Hepatocyte (in vitro differentiated cells): ENCODE measurements at places on chromosomes 16 and 17. TPM values are rescaled to one million over a fixed set of nuclear protein-coding genes. Genes with fewer than 3 reads are reported as not detected.

C17orf78 gene
- 0.64 TPM in 1 of 2 replicates, not detected in the other for total RNA-seq

XYLT1 gene
- 12.5 and 13.7 TPM in 2 replicates for total RNA-seq

HBA2 gene
- total RNA-seq, result not detected in 2 replicates

FOXN1 gene
- total RNA-seq, result not detected in 2 replicates

DNA sequence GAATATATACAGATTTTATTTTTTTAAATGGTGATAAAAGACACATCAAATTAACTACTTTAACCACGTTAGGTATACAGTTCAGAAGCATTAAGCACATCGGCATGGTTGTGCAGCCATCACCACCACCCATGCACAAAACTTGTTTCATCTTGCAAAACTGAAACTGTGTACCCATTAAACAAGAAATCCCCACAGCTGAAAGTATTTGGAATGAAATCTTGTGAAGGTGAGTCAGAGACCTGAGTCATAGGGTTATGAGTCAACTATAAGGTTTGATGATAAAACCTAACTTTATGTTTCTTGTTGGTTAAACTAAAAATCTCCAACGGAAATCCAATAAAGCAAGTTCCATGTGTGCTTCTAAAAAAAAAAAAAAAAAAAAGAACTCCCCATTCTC, 561.6 kb upstream of the PSMD7 start:
- no peaks in the 10 kb centered on the region for H3K4me1 ChIP-seq
- H3K27me3 ChIP-seq, result no peaks in the 10 kb centered on the region
- DNase-seq, result peak; percentile 29
- H3K4me3 ChIP-seq, result no peak overlapping the region

DNA sequence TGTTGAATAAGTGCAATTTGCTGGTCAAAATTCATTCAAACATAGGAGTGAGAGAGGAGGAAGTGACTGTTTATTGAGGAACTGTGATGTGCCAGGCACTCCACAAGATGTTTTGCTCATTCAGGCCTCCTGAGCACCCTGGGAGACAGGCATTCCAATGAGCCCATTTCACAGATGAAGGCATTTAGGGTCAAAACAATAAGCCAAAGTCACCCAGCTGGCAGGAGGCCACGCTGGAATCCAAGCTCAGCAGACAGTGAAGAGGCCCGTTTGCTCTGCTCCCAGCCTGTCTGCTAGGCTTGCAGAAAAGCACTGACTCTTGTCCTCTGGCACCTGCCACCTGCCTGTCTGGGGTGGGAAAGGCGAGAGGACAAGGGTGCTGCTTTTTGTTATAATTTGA, 10.1 kb upstream of the SLC25A39 start:
- DNase-seq, result no peak
- H3K27me3 ChIP-seq, result no peaks in the 10 kb centered on the region
- H3K27ac ChIP-seq, result no peak overlapping the region
- no peaks in the 10 kb centered on the region for H3K36me3 ChIP-seq
- no peak overlapping the region for H3K4me3 ChIP-seq

DNA sequence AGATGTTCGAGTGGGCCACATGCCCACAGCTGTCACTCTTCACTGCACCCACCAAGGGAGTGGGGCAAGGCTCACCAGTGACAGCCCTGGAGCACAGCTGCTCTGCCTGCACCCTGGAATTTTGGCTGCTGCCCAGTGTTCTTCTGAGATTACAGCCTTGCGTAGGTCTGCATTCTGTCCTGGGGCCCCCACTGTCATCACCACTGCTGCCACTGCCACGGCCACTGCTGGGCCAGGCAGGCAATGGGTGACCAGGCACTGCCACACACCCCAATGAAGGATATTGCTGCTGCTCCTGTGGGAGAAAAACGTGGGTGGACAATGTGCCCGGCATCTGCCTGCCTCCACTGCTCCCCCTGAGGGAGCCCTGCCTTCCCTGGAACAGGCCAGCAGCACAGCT, 1717.0 kb downstream of the TP53TG3F start:
- no peak for DNase-seq
- no peaks in the 10 kb centered on the region for H3K27me3 ChIP-seq
- H3K4me3 ChIP-seq, result no peak overlapping the region

GRCh38 chr16:85711982-85712587, 23.3 kb upstream of the GINS2 start:
- peaks cover 12% of the 10 kb centered on the region for H3K4me1 ChIP-seq
- H3K27me3 ChIP-seq, result peaks cover 4% of the 10 kb centered on the region
- no peak for DNase-seq

- peaks cover 49% of the 10 kb centered on the region for H3K27me3 ChIP-seq
- no peaks in the 10 kb centered on the region for H3K36me3 ChIP-seq
- DNase-seq, result no peak
Observed at GRCh38 chr16:86727131-86727530, 148.8 kb downstream of the FOXL1 start.

DNA sequence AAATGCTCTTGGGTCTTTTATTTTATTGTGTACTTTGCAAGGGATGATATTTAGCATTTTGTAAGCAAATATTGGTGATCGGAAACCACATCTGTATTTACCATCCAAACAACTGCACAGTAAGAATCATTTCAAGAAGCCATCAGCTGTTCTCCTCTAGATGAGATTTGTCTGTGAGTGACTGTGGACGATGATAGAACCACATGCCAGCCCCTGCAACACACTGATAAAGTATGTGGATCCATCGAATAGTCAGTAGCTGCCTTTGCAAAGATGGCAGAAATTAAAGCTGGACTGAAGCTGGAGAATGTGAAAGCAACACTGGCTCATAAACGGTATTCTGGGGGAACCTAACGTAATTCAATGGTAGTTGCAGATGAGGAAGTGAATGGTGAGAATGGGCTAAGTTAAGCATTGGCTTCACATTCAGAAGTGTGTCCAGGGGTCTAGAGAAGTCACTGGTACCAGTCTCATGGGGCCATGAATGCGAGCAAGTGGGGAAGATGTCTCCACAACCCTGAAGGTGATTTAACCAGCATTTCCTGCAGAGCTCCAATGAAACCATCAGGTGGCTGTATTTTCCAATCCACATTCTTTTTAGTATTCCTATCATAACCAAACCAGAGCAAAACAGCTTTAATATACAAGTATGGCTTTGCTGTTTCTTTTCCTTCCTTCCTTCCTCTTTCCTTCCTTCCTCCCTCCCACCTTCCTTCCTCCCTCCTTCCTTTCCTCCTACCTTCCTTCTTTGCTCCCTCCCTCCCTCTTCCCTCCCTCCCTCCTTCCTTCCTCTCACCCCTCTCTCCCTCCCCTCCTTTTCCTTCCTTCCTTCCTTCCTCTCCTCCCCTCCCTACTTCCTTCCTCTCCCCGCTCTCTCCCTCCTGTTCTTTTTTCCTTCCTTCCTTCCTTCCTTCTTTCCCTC, 169.4 kb downstream of the ABCA8 start:
- H3K36me3 ChIP-seq, result no peaks in the 10 kb centered on the region
- no peak for DNase-seq
- no peak overlapping the region for H3K4me3 ChIP-seq
- H3K4me1 ChIP-seq, result peaks cover 7% of the 10 kb centered on the region
- H3K27me3 ChIP-seq, result no peaks in the 10 kb centered on the region

DNA sequence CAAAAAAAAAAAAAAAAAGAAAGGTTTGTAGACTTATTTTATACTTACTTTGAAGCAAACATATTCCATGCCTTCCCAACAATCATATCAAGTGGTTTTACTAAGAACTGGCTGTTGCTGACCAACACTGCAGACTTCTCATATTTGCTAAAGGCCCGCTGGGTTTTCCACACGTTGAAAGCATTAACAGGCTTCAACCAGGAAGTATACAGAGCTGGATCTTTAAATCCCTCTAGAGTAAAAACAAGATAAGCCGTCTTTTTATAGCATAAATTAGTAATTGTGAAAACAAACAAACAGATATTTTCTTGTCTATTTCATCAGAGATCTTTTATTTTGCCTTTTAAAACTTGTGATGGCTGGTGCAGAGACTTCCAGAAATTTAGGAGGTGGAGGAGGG, 29.1 kb downstream of the TUBD1 start:
- H3K4me1 ChIP-seq, result no peaks in the 10 kb centered on the region
- no peak for DNase-seq
- no peaks in the 10 kb centered on the region for H3K27me3 ChIP-seq
- no peaks in the 10 kb centered on the region for H3K36me3 ChIP-seq
